ENCODE measurements at places on chromosomes 16 and 17.
A peak's percentile ranks its signal among the peaks of the same experiment; 100 is the strongest.

GRCh38 chr17:50465635-50466034 lies 3.0 kb downstream of the CHAD start:
- DNase-seq, result peak; percentile 21

- no peak for DNase-seq
Observed at GRCh38 chr16:2288726-2289125, 20.8 kb upstream of the RNPS1 start.

DNA sequence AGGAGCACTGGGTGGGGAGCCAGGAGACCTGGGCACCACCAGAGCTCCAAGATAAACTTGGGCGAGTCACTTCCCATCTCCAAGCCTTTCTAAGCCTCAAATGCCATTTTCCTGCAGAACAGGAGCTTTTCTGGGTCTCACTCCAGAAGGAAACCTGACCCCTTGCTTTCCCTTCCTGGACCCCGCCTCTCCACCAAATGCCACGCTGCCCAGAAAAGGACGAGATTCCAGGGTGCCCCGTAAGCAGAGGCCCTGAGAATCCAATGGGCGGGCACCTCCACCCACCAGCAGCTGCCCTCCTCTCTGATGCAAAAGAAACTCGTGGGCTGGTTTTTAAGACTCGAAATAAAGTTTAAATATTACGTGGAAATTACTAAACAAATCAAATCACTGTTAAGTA lies 31.3 kb downstream of the ZNF423 start:
- DNase-seq, result no peak

GRCh38 chr16:57024894-57025680 lies 35.7 kb downstream of the NLRC5 start:
- no peak for DNase-seq

- no peak for DNase-seq
Observed at GRCh38 chr17:6374271-6374691, 60.6 kb downstream of the AIPL1 start.

GRCh38 chr17:72602517-72603419 lies 481.9 kb downstream of the SOX9 start:
- no peak for DNase-seq

GRCh38 chr16:87129771-87130170 lies 187.4 kb downstream of the C16orf95 start:
- DNase-seq, result no peak

DNA sequence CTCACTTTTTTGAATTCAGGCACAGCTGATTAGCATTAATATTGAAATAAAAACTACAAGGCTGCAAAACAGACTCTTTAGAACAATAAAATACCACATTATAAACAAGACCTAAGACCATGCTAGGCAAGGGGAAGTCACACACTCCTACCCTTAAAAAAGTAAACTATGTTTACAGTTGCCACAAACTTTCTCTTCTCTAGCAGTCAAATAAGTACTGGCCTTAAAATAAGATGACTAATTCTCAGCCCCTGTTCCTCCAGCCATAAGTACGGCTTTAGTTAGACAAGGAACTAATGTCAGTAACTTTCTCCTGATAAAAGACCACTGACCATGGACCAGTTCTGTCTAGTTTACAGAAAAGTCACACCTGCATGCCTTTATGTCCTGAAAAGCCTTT lies 19.5 kb upstream of the CPHXL start:
- DNase-seq, result no peak

DNA sequence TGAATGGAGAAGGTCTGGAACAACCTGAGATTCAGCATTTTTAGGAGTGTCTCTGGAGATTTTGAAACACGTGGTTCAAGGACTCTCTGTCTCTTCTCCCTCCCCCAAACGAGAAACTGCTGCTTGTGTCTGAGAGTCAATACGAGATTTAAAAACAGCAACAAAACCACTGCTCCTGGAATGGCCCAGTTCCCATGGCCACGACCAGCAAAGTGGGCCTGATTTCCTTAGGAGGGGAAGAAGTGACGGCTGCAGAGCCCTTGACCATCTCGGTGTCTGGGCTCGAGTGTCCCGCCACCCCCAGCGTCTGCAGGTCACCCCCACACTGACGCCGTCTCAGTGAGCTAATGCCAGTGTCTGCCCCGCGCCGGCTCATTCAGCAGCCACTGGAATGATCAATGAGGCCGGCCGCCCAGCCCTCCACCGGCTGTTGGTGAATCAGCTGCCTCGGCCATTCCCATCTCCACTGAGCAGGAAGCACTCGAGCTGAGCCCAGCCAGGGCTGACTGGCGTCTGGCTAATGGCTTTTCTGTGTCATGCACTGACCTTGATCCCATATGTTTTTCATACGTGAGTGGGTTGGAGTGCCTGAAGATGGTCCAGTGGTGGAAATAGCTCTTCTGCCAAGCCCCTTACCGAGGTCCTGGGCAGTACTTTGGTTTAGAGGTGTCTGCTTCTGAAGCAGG lies 151.8 kb downstream of the PITPNC1 start:
- DNase-seq, result no peak

- DNase-seq, result no peak
Observed at GRCh38 chr16:79466111-79466510, 134.4 kb downstream of the MAF start.

- DNase-seq, result no peak
Observed at GRCh38 chr17:80805032-80805751, 186.4 kb upstream of the CHMP6 start.

DNA sequence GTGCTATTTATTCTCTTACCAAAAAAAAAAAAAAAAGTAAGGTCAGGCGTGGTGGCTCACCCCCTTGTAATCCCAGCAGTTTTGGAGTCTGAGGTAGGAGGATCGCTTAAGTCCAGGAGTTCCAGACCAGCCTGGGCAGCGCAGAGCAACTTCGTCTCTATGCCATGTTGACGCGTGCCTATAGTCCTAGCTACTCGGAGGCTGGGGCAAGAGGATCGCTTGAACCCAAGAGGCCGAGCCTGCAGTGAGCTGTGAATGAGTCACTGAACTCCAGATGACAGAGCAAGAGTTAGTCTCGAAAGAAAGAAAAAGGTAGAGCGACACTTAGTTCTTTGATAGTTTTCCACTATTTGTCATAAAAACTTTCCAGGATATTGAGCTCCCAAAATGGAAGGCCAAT lies 1.4 kb upstream of the TENT4B start:
- DNase-seq, result no peak

DNA sequence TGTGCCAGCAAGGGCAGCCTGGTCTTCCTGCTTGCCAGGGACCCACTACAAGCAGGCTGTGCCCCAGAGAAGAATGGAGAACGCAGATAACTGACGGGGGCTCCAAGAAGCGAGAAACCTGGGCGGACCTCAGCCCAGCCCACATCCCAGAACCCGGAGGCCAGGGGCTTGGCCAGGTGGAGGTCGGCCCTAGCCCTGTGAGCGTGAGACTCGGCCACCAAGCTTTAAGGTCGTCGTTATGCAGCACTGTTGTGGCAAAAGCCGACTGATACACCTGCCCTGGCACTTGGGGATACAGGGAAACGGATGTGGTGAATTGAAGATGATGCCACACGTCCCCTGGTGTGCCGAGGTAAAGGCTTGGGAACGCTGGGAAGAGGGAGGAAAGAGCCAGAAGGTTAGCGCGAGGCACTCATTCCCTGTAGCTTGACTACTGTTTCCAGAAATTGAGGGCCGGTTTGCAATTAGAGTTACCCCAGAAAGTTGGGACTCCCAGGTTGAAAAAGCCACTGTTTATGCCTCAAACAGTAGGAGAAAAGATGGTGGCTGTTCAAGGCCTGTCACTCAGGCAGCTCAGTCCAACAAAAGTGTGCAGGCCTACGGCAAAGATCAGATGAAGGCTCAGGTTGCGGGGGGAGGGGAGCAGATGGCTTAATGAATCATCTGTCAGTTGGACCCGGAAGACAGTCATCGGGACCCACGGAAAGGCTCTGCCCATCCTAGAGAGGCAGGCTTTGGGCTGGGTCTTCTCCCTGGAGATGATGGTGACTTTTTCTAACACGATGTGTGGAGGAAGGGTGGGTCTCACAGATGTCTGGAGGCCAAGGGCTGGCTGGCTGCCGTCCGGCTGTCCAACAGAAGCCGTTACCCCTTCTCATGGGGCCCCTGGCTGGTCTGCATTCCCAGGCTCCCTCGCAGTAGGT lies 45.6 kb upstream of the BAHCC1 start:
- no peak for DNase-seq

- DNase-seq, result no peak
Observed at GRCh38 chr16:72568502-72568901, 396.5 kb upstream of the PMFBP1 start.

GRCh38 chr16:72664056-72664508 lies 383.8 kb downstream of the ZFHX3 start:
- no peak for DNase-seq

- DNase-seq, result no peak
Observed at GRCh38 chr16:49455991-49456745, 82.6 kb downstream of the C16orf78 start.

DNA sequence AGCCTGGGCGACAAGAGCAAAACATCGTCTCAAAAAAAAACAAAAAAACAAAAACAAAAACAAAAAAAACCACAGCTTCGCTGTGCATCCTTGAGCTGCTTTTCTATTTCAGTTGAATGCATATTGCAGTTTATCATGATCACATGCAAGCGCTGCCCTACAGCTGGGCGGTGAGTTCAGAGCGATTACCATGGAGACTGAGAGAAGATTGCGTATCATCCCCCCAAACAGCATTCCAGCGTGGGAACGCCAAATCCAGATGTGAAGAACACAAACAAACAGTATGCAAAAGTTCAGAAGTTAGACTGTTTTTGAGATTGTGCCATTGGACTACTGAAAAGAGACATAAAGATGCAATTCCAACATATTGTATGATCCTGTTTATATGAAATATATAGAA lies 15.1 kb upstream of the SLC52A1 start:
- DNase-seq, result no peak

DNA sequence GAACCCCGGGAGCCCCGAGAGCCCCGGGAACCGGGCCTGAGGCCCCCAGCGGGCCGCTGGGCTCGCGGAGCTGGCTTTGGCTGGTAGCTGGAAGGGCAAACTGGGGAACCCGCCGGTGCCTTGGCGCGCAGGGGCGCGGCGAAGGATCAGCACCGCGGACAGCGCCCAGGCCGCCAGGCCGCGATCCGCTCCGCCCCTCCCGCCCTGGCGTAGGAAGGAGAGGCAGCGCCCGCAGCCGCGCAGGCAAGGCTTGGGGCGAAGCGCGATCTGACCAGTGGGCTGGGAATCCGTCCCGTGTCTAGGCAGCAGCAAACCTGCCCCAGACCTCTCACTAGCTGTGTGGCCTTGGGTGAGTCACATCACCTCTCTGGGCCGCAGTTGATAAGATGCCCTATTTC lies 331 bp upstream of the CCDC92B start:
- peak; percentile 95 for DNase-seq

- no peak for DNase-seq
Observed at GRCh38 chr17:50063561-50064252, 7.8 kb downstream of the ITGA3 start.

Measured in GM13976 (cell line).